COR-L47 (cell line): ENCODE measurements at places on chromosomes 12 and 14.

GRCh38 chr12:120413901-120414695 lies 23.8 kb upstream of the COX6A1 start:
- DNase-seq = no peak

- DNase-seq = no peak
Observed at GRCh38 chr14:75884198-75884611, 97.6 kb downstream of the TGFB3 start.

DNA sequence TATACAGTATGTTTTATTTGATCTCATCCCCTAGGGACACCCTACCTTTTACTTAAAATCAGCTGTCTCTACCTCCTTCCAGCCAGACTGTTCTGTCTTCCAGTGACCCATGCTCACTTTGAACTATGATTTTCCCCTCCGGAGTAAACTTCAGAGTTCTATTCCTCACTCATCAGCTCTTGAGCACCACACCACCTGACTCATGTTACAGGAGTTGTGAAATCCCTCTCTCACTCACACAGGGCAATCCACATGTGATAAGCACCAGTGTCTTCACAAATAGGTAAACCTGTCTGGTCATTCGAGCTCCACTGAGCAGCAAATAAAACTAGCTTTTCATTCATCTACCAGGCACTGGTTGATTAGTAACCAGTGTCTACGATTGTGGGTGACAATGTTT lies 177.3 kb upstream of the BMP4 start:
- no peak for DNase-seq

- DNase-seq = peak; percentile 23
Observed at GRCh38 chr12:70849265-70849960, 71.1 kb downstream of the PTPRR start.

- no peak for DNase-seq
Observed at GRCh38 chr12:57389033-57389432, 41.8 kb downstream of the R3HDM2 start.

DNA sequence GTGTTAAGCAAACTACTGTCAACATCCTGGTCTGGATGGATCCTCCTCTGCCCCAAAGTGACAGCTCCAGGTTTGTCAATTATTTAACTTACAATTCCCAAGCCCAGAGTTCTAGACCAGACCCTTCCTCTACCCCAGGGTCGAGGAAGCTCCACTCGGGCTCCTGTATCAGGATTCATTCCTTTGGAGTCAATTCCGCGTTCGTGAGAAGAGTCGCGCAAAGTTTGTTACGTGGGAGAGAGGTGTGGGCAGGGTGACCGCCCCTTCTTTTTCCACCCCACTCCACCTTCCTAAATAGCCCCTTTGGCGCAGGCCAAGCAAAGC lies 479 bp downstream of the SEL1L start:
- DNase-seq = no peak

DNA sequence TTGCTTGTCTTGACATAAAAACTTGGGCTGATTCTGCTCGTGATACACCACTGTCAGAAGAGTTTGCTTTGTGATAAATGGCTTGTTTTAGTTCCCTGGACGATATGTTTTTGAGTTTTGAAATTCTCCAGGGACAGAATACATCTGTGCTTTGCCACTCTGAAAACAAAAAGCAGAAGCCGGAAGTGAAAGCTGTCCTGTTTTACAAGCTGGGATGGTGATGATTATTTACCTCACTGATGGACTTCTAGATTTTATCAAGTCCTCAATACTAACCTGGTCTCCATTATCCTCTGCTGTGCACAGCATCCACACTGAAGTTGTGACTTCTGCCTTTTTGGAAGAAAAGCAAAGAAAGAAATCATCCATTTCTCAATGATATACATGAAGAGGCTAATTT lies 251.6 kb downstream of the TRHDE start:
- no peak for DNase-seq

GRCh38 chr14:49880267-49881064 lies 12.4 kb upstream of the ARF6 start:
- no peak for DNase-seq

DNA sequence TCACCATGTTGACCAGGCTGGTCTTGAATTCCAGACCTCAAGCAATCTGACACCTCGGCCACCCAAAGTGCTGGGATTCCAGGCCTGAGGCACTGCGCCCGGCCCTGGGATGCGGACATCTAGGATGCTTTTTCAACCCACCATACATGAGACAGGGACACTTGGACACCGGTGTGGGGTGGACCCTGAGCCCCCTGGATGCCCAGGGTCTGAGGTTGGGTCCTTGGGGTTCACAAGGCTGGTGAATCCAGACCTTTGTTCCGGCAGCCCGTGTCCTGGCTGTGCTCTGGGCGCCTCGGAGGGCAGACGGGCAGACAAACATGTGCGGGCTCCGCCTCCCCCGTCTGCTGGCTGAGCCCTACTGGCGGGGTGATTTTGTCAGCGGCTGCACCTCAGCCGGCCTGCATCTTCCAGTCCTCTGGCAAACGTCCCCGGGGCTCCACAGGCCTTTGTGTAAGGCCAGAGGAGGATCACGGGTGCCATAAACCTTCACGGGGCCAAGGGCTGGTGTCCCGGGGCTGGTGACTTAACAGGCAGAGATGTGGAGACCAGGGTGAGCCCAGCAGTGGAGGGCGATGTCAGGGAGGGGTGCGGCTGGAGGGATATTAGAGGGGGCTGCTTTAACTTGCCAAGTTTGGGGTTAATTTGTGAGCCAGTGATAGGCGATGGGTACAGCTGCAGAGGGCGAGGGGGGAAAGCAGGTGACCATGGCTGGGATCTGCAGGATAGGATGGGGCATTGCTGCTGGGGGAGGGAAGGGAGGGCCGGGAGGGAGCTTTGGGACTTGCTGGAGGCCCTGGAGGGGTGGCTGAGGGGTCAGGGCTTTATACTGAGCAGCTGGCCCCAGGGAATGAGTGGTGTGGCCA lies 5.8 kb downstream of the ASPG start:
- DNase-seq = no peak

GRCh38 chr12:45637706-45638105 lies 91.8 kb upstream of the ARID2 start:
- no peak for DNase-seq

DNA sequence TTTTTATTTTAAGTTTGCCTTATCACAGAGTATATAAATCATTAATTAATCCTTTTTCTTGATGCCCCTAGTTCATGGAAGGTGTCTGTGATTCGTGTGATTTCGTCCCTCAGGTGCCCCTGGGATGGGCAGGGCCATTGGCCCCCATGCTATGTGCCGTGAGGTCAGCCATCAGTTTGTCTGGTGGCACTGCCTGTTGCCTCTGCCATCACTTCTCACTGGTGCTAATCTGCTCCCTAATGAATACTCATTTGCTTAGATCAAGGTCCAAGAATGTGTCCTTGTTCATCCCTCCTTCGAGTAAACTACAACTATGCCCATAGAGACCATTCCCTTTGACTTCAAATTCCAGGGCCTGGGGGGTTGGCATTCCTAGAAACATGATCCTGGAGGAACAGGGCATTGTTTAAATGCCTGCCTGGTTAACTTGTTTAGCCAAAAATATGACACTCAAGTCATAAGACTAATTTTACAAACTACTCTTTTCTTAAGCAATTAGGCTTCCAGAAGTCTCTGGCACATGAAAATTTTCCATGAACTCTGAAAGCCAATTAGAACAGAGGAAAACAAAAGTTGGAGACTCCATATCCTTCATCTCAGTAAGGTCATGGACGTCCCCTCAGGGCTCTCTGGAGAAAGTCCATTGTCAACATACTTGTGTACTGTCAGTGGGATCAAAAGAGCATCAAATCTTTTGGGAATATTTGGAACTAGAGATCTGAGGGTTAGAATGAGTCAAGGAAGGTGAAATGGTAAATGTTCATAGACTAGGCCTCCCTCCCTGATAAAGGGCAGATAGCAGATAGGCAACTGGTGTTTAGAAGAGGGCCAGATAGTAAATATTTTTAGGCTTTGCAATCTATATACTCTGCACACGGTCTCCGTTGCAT lies 90.9 kb upstream of the PLXNC1 start:
- DNase-seq = no peak

DNA sequence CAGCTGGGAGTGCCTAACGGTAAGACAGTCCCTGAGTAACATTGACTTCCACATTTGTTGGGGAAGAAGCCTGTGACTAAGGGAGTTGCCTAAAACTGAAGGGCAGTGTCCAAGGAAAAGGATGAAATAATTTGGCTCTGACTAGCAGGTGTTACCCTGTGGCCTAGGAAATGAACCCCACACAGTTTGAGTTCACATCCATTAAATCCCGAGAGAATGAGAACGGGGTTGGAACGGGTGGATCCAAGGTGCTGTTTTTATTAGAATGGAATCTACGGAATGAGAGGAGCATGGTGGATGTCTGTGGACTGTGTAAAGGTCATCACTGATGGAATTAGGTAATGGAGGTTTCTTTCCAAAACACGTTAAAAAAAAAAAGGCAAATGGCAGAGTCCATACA lies 324.0 kb downstream of the MED13L start:
- DNase-seq = no peak

DNA sequence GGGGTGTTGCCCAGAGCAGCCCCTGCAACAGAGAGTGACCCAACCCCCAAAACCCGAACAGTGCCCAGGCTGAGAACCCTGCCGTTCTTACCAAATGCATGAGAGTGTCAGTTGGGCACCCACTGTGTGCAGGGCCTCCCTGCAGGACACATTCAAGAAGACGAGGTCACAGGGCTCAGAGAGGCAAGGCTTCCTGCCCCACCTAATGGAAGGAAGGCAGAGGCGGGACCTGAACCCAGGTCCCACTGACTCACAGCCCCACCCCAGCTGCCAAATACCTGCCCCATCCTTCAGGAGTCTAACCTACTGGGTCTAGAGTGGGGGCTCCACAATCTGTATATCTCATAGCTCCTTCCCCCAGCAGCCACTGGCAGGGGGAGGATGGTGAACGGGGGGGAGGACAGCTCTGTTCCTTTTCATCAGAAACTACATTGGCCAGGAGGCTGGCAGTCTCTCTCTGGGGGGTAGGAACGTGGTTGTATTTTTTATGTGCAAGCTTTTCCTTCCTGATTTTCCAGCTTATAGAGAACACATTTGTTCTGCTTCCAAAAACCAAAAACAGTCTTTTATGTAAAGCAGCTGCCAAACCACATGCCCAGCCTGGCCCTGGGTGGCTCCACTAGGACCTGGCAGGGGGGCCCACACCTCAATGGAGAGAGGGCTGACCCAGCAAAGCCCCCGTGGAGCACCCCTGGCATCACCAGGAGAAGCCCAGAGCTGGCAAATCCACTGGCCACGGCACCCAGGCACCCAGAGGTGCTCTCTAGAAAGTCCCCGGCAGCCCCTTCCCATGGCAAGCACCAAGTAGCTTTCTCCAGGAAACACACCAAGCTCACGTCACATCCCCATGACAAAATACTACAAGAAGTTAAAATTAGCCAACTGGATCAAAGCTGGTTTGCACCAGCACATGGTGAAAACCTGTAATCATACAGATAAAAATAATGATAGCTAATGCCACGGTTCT lies 17.0 kb downstream of the NCOR2 start:
- DNase-seq = peak; percentile 41

DNA sequence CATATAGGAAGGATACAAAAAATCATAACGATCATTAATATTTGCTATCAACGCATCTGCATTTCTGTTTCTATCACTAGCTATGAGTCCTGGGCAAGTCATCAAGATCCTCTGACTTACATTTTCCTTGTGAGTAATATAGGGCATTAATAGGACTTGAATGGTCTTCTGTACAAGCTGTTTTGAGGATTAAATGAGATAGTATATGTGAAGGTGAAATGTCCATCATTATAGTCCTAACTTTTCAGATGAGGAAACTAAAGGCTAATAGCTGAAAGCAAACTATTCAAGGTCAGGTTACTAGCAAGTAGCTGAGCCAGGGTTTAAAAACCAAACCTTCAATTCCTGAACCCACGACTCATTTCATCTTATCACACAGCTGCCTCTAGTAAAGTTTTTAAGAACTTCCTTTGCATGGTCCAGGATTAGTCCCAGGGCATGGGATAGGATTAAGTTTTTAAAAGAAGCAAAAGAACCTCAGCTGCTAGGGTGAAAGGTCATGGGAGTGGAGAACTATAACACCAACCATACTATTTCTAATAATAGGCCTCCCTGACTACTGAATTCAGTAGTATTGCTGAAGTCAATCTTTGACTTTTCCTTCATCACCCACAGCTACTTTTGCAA lies 101.4 kb upstream of the ADAMTS20 start:
- no peak for DNase-seq

DNA sequence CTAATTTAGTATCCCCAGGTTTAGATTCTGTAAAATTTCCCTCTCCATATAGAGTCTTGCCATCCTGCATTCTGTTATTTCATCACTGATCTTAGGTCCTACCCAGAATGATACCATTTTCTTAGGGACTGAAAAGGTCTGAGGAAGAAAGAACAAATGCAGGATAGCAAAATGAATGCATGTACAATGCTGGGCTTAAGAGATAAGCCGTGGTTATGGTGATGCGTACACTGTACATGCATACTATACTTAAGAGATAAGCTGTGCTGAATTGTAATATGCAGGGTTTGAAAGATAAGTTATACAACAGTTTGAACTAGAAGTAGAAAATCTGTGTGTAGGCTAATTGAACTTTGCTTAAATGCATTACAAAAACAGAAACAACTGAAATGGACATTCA lies 416.2 kb downstream of the C12orf50 start:
- no peak for DNase-seq

GRCh38 chr12:76446090-76446489 lies 97.9 kb upstream of the BBS10 start:
- no peak for DNase-seq

DNA sequence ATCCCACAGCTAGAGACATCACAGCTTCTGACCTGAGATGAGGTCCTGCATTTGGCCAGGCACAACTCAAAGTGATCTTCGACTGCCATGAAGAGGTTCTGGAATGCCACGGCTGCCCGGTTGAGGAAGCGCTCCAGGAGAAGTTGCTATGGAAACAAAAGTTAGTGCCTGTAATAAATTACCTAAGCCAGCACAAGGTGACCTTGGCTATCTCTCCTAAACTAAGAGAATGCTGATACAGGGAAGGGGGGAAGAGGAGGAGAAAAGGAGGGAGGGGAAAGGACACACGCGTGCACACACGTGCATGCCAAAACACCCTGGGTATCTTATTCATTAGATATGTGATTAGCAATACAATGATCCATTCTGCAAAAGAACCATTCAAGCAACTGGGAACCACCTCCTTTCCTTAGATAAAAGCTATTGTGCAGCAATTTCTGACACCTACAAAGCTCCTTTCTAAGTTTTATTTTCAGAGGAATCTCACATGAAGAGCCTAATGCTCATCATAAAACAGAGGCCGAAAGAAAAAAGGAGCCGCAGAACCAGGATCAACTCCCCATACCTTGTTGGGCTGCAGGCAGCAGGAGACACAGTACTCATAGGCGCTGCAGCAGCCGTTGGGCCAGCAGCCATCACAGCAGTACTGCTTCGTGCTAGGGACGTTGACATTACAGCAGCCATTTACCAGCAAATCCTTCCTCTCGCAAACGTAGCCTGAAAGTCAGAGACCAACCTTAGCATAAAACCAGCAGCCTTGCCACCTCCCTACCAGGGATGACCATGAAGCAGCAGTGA lies 17.9 kb downstream of the SPRING1 start:
- no peak for DNase-seq

- DNase-seq = no peak
Observed at GRCh38 chr12:53328043-53328435, 6.6 kb upstream of the AAAS start.
